Activated CD8-positive, alpha-beta memory T cell treated with anti-CD3 and anti-CD28 coated beads for 1 hour (primary cell): ENCODE measurements at places on chromosomes 12 and 14.

- DNase-seq = no peak
Measured at GRCh38 chr12:76690921-76691700, 72.8 kb upstream of the ZDHHC17 start.

DNA sequence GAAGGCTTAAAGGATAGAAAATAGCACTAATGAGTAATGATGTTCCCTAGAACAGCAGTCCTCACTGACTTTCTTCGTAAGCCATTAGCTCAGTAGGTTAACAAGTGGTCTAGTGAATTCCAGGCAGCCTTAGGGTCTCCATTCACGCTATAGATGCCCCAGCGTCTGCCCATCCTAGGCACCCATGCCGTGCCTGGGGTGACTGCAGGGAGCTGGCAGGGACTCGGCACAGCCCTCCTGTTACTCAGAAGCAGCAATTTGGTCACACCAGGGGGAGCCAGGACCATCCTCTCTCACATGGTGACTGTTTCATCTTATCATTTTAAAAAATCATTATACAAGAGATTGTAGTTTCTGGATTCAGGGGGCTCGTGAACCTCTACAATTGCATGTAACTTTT is 66.0 kb upstream of the TRAF3 start:
- DNase-seq = no peak

DNA sequence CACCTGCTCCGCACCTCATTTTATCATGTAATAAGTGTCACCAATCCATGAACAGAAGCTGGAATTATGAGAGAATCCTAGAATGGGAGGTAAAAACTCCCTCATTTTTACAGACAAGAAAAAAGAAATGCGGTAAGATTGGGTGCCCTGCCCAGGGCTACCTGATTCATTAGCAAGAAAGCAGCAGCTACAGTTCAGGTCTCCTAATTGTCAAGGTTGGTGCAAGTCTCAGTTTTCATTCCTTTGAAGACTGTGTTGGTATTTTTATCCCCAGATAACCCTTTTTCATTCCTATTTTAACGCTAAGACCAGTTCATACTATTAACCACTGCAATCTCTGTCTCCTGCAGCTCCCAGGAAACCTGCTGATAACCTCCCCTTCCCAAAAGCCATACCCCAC is 6.9 kb downstream of the DUSP6 start:
- DNase-seq = no peak

GRCh38 chr12:91937706-91938105 is 207.9 kb downstream of the BTG1 start:
- no peak for DNase-seq
